ENCODE measurements at places on chromosomes 3 and 15.

DNA sequence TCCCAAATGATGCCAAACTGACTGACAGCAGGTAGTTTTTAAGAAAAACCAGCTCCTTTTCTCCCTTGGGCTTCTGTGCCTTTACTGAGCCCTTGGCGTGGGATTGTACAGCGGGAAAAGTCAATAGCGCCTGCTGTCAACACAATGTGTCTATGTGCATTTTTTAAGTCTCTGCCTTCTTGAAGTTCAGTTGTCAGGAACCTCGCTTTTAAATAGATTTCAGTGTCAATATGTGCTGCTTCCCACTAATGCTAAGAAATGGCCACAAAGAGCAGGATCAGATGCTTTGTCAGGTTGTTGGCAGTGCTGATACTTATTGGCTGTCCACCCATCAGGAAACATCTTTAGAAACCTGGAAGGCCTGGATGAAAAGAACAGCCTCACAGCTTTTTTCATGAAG, 424.4 kb downstream of the C3orf38 start:
- DNase-seq = no peak

DNA sequence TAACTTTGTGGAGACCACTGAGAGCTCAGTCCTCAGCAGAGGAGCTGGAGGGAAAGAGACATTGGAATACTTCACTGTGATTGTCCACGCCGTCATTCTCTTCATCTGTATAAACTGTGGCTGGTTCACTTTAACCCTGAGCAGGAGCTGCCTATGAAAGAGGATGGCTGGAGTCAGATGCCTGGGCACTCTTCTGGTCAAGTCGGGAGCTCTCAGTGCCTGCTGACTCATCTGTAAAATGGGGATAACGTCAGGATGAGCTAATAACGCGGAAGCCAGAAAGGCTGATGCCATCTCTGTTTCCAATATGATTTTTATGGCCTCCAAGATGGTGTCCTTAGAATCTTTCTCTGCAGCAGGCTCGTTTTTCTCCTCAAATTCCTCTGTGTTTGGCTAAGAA, 51.6 kb upstream of the MRPS22 start:
- no peak for DNase-seq

- DNase-seq = no peak
Measured at GRCh38 chr15:72925661-72926060, 126.6 kb upstream of the NEO1 start.

DNA sequence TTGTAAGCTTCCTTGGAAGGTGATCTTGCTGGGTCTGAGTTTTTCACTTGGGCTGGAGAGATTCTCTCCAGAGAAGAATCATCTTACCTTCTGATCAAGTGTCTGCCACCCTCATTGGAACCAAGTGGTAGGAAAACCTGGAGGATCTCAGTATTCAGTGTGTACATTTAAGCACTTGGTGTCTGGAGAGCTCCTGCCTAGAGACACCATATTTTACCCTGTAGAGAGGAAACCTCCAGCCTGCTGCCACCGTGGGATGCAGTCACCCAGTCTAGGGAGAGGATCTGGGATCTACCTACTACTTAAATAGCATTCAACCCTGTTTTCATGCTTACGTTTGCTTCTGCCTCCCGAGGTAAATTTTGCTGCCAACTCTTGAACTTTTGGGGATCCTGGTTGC, 274.3 kb downstream of the SV2B start:
- DNase-seq = no peak

DNA sequence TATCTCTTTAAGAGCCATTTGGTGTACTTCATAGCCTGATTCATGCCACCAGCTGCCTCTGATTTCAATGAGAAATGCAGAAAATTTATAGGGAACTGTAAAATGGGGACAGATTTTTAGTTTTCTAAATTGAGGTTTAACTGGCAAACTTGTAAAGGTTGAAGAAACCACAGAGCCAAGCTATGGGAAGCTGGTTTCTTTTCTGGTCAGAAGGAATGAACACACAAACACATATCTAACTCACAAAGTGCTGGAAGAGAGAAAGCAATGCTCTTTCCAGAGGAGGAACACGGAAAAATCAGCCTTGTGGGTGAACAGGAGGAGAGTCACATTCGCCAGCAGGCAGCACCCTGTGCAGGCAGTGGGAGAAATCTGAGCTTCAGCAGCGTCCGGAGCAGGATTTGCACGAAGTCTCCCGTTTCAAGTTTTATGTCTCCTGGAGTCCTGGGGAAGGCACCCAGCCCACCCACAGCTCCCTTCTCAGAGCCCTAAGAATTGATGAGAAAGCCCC, 481 bp downstream of the MASP1 start:
- no peak for DNase-seq

DNA sequence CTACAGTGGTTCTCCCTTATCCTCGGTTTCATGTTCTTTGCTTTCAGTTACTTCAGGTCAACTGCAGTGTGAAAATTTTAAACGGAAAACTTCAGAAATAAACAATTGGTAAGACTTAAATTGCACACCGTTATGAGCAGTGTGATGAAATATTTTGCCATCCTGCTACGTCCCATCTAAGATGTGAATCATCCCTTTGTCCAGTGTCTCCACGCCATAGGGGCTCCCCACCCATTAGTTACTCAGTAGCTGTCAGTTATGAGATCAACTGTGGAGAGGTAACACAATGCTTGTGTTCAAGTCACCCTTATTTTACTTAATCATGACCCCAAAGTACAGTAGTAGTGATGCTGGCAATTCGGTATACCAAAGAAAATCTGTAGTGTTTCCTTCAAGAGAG, 47.4 kb downstream of the TJP1 start:
- no peak for DNase-seq

- DNase-seq = no peak
Measured at GRCh38 chr15:38997841-38998240, 433.2 kb upstream of the RASGRP1 start.

GRCh38 chr15:99303907-99304306, 52.6 kb downstream of the LRRC28 start:
- DNase-seq = no peak

DNA sequence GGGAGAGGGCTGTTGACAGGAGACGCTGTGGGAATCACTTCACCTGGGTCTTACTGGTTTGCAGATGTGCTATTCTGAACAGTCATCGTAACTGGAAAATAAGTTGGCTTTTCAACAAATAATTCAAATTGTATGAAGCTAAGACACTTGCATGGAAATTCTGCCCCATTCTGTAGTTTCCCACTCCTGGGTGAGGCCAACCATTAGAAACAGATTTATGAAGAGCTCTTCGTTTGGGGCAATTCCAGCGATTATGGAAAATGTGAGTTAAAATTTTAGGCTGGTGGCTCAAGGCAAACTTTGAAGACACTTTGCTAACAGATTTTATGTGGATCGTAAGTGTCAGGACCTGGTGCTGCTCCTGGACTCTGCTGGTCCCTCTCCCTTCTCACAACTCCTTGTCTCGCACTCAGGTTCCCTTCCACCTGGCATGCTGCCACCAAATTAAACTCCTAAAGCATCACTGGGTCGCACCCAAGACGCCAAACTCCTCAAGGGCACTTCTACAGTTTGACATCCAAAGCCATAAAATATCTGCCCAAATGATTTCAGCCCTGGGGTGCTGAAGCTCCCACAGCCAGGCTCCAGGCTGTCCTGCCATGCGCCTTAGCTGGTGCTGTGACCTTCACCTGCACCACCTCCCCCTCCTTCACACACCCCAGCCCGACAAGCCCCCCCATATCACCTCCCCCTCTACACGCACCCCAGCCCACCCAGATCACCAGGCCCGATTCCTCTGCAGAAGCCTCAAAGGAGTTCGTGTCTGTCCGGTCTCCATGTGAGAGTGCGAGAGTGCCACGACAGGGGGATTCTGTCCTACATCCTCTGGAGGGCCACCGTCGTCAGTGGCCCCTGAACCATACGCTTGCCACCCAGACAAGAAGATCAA, 138.4 kb downstream of the NSMCE3 start:
- DNase-seq = no peak

DNA sequence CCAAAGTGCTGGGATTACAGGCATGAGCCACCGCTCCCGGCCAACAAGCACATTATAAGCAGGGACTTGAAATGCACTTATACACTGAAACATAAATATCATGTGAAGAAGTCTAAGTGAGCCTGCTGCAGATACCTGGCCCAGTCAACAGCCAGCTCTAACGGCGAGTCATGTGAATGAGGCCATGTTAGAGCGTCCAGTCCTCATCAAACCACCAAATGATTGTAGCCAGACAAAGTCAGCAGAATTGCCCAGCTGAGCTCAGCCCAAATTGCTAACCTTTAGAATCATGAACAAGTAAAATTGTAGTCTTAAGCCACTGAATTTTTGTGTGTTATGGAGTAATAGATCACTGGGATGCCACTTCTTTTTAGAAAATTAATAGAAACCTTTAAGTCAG, 37.8 kb upstream of the UACA start:
- no peak for DNase-seq

- no peak for DNase-seq
Measured at GRCh38 chr3:71109241-71109976, 474.1 kb downstream of the FOXP1 start.
